ENCODE measurements at places on chromosomes 3 and 15.

DNA sequence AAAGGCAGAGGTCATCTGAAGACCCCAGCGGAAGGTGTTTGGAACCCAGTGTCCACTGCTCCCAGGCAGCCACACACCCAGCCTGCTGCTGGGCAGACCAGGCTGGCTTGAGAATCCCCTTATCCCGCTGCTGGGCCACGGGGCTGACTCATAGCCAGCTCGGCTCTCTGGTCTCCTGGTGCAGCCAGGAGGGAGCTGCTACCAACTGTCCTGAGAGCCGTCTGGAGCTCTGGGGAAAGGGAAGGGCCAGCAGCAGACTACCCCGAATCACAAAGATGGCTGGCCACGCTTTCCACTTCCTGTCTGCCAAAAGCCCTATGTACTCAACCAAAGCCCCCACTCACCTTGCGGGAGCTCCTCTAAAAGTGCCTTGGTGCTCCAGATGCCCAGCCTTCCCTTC, 38.3 kb downstream of the WHAMM start:
- DNase-seq = no peak

GRCh38 chr3:120101624-120102023, 7.4 kb upstream of the GSK3B start:
- no peak for DNase-seq

GRCh38 chr15:91891788-91892345, 38.4 kb downstream of the SLCO3A1 start:
- no peak for DNase-seq

- no peak for DNase-seq
Measured at GRCh38 chr15:81111510-81112470, 22.3 kb upstream of the CFAP161 start.

DNA sequence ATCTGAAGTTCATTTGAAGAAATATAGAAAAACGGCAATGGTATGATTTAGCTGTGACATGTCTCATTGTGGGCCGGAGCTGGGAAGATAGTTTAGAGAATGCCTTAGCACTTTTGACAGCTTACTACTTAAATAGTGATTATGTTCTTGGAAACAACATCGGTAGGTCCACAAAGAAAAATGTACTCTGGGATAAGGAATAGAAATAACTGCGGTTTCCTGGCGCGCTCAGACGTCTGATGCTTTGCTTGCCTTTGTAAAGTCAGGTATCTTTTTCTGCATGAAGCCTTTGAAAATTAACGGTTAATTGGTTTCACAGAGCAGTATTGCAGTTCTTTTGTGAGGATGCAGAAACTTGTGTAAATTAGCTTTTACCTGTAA, 1.4 kb downstream of the USP3 start:
- no peak for DNase-seq

DNA sequence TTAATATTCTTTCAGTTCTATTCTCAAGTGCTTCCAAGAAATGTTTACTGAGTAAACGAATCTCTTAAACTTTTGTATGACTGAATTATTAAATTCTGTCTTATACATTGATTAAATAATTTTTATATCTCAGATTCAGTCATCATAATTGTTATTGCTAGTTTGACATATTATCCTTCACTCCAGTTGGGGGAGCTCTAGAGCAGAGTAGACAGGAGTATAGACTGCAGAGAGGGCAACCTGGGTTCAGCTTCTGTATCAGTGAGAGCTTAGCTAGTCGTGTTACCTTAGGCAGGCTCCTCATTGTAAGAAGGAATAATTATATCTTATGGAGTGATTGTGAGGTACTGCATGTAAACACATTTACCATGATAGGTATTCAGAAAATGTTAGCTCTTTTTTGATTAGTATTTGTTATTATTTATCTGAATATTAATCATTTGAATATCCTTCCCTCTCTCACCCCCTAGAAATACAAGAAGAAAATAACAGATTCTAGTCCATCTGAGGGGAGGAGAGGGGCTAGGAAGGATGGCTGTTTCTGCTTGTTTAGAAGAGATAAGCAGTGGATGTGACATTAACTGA, 31.0 kb upstream of the ZCWPW2 start:
- DNase-seq = no peak

GRCh38 chr15:101651554-101652097, 555 bp downstream of the TM2D3 start:
- no peak for DNase-seq
